NCI-H187 (cell line): ENCODE measurements at places on chromosomes 6 and 20.
A peak's percentile ranks its signal among the peaks of the same experiment; 100 is the strongest.

DNA sequence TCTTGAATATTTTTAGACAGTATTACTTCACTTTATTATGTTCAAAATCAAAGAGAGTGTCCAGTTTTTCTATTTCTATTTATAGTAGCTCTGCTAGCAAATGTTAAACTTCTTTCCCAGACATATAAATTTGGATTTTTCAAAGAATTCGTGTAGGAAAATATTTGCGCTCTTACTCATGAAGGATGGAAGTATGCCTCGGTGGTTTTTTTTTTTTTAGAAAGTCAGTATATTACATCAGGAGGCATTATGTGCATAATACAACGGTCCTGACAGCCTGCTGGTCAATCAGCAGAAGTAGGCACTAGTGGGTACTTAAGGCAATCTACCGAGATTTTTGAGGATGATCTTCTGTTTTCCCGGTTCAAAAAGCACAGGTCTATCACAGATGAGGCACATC, 249.3 kb downstream of the TBX18 start:
- no peak for DNase-seq

DNA sequence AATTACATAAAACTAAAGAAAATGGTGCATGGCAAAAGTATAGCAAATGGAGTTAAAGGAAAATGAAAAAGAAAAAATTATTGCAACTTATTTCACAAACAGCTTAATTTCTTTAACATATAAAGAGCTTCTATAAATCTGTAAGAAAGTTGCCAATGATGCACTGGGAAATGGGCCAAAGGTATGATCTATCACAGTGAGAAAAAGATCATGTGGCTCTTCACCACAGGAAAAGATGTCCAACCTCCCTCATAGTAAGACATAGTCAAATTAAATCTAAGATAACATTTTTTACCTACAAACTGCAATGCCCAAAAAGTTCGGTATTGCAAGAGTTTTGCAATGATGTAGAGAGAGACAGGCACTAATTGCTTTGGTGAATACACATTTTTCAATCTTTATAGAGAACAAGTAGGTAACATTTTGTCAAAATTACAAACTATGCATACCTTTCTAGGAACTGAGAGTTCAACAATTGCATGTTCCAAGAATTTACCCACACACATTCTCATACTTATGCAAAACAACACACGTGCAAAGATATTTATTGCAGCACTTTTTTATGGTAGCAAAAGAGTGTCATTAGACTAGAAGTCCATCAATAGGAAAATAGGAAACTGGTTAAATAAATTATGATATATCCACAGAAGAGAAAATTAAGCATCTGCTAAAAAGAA, 372.6 kb downstream of the QKI start:
- no peak for DNase-seq

DNA sequence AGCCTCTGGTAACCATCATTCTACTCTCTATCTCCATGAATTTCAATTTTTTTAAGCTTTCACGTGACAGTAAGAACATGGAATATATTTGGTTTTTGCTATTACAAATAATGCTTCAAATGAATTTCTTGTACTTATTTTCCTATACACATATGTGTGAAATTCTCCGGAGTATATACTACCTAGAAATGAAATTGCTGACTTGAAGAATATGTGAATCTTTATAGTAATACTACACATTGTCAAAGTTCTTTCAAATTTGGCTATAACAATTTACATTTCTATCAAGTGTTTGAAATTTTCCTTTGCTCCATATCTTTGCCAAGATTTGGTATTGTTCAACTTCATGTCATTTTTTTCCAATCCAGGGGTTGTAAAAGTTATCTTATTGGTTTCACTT, 11.6 kb upstream of the VGLL2 start:
- no peak for DNase-seq

GRCh38 chr20:25285091-25285647, 37.3 kb downstream of the PYGB start:
- DNase-seq = no peak

GRCh38 chr6:47084610-47085009, 42.5 kb upstream of the ADGRF1 start:
- DNase-seq = no peak

DNA sequence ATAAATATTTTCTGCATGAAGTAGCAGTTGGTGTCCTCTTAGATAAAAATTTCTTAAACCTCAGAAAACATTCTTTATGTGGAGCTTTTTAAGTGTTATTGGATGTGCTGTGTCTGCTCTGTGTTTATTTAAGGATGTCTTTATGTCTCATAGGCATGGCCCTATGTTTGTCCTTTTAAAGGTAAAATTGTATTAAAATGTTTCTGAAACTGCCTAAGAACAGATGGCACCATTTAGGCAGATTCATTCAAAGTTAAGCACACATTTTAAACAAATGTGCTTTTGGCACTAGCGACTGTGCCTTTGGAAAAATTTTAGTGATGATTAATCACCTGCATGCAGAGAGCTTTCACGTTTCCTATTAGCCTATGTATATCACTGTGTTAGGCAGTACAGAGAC, 125.2 kb downstream of the KIF6 start:
- no peak for DNase-seq

- peak; percentile 95 for DNase-seq
Observed at GRCh38 chr20:51766994-51767866, 960 bp downstream of the ATP9A start.

DNA sequence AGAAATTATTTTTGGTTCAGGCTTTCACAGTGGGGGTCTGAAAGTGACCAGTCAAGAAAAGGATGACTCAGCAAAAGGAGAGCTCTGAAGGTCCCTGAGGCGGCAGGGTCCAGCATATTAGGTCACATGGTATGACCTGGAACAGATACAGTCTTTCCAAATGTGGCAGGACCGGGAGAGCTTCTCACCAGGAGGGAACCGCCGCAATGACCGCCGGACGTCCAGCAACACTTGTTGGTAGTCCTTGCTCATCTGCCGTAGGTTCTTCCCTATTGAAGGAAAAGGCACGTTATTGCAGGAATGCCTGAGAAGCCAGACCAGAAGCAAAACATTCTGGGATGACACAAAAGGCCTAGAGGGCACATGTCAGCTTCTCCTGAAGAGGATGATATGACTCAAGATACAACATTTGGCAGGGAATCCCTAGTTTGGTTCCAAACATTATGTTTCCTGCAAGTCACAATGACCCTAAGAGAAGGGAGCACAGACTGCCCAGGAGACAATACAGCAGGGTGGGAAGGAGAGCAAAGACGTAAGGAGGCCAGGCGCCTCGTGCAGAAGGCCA, 17.4 kb downstream of the TBC1D20 start:
- no peak for DNase-seq

- DNase-seq = no peak
Observed at GRCh38 chr6:14844411-14844810, 401.5 kb upstream of the JARID2 start.

DNA sequence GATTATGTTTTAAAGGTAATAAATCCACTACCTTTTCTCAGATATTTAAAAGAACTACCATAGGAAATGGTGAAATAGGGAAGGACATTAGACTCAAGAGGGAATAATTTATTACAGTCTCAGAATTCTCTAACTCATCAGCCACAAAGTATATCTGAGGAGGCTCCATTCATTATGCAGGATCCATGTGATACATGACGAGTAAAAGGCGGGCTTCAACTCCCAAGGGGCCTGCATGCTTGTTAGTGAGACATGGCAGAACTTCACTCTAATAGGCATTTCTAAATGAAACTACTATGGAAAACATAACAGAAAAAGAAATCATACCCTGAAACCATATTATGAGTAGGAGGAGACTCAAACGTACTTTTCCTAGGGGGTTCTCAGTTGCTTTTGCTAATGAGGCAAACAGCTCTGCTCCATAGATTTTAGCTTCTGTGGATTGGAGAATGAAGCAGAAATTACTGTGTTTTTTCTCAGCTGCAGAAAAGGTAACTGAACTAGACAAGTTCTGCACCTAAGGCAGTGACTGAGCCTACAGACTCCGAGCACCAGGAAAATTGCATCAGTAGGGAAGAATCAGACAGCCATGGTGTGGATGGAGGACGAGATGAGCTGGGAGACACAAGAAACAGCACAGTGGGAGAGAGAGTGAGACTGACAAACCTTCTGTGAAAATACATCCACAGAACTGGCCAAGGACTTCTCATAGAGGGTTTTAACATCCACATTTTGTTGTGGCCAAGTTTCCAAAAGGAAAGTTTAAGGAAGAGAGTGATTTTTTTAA, 254.6 kb upstream of the PRDM1 start:
- no peak for DNase-seq

GRCh38 chr6:79571030-79571367, 33.8 kb upstream of the LCA5 start:
- DNase-seq = no peak

- DNase-seq = peak; percentile 58
Observed at GRCh38 chr6:21414065-21414464, 179.5 kb upstream of the SOX4 start.

DNA sequence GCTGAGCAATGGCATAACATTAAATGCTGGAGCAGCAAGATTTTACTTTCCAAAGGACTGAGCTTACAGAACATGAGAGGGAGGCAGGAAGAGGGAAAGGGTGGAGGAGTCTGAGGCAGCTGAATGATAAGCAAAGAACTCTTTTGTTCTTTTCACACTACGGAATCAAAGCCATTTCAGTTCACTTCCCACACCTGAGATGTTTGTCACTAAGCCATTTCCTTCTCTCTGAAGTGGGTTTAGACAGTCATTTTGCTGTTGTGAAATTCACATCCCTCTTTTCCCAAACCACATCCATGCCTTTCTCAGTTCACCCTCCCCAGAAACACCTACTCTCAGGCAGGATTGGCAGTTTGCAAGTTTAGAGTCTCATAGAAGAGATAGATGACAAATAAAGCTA, 267.9 kb downstream of the ADGRG6 start:
- no peak for DNase-seq
